ENCODE measurements at places on chromosomes 5 and 9.

- DNase-seq: no peak
Observed at GRCh38 chr5:134561871-134562296, 36.4 kb downstream of the JADE2 start.

- DNase-seq: peak; percentile 53
Observed at GRCh38 chr9:134858051-134858841, 22.4 kb upstream of the FCN2 start.

DNA sequence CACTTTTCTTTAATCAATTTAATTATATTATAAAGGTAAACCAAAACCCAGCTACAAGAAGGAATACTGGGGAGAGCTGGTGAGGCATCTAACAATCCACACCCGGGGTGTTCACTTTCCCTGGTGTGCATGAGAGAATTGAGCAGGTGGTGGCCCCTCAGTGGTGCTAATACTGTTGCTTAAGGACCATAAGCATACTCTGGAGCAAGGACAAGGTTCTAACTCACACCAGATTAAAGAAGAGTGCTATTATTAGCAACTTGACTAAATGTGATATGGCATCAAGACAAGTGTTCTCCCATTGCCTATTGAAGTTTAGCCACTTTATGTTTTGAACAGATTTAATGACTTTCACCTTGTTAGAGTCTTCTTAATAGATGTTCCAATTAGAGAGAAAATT is 8.8 kb downstream of the RGS7BP start:
- DNase-seq: no peak

DNA sequence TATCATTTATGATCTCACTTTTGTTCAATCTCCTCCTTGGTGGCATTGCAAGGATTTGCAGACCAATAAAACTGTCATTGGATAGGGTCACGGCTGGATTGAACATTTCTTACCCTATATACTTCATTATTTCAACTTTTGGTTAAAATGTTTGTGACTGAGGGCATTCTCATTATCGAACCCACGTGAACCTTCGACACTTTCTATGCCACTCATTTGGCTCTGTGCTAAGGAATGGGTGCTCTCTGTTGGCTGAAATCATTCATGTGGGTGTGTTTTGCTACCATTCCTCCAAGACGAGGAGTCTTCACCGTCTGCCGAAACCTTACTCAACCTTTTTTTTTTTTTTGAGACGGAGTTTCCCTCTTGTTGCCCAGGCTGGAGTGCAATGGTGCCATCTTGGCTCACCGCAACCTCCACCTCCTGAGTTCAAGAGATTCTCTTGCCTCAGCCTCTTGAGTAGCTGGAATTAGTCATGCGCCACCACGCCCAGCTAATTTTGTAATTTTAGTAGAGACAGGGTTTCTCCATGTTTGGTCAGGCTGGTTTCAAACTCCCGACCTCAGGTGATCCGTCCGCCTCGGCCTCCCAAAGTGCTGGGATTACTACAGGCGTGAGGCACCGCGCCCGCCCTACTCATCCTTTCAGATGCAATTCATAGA is 62.5 kb downstream of the CSNK1A1 start:
- DNase-seq: no peak

- no peak for DNase-seq
Observed at GRCh38 chr5:79263290-79263689, 27.4 kb downstream of the JMY start.

- DNase-seq: no peak
Observed at GRCh38 chr5:43437062-43437660, 25.0 kb upstream of the CCL28 start.

Data from GM18507 (cell line).